Activated B cell treated with CpG ODN at 0.5 μM for 24 hours (primary cell): ENCODE measurements at places on chromosomes 3 and 15.

DNA sequence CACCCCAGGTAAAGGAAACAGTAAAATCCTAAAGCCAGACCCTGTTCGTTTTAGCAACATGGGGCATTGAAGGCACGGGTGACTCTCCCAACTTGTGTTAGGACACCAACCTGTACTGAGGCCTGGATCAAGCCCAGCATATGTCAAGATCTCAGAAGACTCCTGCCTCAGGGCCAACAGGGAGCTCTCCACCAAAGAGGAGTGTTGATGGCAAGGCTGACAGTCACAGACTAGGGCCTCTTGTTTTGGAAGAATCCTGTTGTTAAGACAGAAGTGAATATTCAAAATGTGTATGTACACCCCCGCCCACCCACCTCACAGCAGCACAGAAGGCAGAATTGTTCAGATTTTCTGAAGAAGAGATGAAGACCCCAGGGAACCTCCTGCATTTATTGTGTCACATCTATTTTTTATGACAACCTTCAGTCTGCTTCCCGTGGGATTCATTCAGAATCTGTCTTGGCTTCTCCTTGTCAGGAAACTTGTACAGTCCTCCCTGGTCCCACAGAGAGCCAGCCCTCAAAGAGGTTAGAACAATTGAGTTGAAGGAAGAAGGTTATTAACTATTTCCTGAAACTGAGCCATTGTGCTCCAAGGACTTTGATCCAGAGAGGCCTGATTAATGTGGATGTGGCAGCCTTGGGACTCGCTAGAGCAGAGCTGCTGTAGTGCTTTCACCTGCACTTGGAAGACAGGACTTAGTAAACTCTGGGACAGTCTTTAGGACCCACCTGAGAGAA, 61.7 kb upstream of the PLXNA1 start:
- DNase-seq: no peak

- no peak for DNase-seq
Measured at GRCh38 chr3:24526640-24527212, 32.1 kb upstream of the THRB start.

GRCh38 chr3:178982137-178982536, 89.5 kb downstream of the ZMAT3 start:
- DNase-seq: no peak

- DNase-seq: no peak
Measured at GRCh38 chr3:119911748-119912147, 129.8 kb downstream of the NR1I2 start.

- DNase-seq: no peak
Measured at GRCh38 chr15:88264622-88265021, 8.1 kb upstream of the NTRK3 start.

DNA sequence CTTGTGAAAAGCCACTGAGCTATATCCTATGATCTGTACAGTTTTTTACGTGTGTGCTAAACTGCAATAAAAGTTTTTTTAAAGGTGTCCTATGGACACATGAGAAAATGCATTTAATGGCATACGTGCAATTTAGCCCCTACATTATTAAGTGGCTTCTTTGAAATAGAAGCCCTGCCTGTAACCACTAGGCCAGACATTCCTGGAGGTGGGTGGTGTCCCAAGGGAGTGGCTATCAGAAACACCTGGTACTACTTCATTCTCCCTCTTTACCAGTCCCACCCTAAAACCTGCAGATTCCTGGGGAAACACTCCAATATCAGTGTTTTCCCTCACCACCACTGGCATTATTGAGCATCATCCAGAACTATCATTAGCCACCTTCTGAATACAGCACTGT, 100.0 kb downstream of the OXNAD1 start:
- DNase-seq: no peak

- DNase-seq: no peak
Measured at GRCh38 chr3:57147071-57147470, 18.1 kb downstream of the IL17RD start.

DNA sequence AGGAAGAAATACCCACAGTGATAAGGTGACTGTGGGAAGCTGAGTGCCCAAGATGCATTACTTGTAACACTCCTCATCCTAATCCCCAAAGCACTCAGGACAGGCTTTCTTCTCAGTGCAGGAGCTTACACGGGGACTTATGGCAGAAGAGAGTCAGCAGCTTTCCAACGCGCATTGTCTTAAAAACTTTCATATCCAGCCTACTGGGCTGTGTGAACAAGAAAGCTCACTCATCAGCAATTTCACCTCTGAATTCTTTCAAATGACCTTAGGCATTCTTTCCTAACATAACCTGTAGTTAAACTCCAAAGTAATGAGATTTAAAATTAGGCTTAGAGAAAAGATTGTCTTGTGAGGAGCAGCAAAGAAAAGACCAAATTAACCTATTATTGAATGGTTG, 132.3 kb downstream of the KCNAB1 start:
- no peak for DNase-seq

GRCh38 chr3:71305231-71306206, 278.0 kb downstream of the FOXP1 start:
- DNase-seq: no peak

DNA sequence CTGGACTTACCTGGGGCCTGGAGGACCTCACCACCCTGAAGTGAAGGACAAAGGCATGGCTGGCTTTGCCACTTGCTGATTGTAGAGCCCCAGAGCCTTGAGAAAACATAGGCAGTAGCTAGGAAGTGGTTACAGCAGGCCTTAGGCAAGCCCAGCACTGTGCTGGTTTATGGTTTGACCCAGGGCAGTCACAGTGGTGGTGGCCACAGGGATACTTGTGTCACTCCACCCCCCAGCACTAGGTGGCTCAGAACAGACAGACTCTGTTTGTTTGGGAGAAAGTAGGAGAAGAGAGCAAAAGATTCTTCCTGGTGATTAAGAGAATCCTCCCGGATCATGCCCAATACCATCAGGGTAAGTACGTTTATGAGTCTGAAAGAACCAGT, 13.2 kb upstream of the COL8A1 start:
- DNase-seq: no peak

DNA sequence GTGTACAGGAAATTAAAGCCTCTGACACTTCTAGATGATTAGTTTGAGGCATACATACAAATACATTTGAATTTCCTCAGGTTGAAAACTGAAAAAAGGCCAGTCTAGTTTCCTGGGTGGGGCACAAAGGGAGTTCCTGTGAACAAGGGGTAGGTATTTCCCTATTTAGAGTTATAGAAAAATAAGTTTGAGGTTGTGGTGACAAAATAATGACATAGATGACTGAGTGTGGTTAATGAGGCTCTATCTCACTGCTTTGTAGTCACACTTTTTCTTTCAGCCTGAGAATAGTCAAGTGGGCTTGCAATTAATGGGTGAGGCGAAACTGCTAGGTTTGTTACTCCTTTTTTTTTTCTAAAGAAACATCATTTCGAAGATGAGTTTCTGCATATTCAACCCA, 4.3 kb downstream of the SLCO3A1 start:
- no peak for DNase-seq

DNA sequence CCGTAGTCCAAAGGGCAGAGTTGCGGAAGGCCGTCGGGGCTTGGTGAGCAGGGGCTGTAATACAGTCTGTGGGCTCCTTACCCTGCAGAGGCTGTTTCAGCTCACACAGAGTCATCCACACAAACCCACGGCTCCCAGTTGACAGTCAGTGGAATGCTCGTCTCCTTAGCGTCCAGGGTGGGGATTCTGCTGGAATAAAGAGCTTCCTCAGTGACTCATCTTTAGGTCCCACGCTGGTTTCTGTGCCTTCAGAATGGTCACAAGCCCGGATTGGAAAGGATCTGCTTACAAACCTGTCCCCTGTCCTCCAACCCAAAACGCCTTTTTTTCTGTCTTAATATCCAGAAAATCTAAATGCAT, 201.3 kb upstream of the TPM1 start:
- no peak for DNase-seq

DNA sequence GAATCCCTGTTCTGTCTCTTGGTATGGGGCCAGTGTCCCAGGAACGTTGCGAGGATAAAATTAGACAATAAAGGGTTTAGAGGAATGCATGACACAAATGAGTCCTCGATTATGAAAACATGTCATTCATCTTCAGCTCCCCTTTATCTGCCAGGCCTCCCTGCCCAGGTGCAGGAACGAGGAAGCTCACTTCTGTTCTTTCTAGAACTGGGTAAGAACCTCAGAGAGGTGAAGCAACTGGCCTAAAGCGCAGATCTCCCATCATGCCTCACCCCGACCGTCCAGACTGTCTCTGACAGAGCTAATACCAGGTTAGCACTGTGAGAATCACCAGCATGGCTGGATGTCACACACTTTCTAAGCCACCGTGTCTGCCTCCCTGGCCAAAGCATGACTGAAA, 1.5 kb upstream of the ITIH1 start:
- no peak for DNase-seq

DNA sequence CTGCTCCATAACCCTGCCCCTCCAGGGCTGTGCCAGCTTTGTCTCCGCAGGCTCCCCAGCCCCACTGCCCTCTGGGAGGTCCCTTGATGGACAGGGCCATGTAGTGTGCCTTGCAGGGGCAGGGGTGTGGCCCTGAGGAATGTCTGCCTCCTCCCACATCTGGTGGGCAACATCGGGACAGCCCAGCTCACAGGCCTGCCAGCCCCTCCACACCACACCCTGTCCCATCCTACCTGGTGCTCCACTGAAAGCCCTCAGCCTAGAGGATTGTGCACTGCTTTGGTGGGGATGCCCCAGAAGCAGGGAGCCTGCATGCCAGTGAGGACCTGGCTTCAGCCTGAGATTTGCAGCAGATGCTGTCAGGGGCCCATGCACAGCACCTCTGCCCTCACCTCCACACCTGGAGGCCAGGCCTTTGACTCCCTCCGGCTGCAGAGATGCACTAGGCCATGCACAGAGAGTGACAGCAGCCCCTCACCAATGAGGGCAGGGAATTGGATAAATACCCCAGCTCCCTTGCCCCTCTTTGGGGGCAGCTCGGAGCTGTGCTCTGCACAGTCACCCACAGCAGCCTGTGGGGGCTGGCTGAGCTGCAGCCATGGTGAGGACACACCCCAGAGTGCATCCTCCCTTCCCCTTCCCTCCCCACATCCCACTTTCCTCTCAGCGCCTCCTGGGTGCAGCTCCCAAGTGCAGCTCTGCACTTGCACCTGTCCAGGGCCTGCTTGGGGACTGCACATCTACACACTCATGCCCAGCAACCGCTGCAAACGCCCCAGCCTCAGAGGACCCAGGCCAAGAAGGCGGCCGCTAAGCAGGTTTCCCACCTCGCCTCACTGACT, 2.7 kb downstream of the C3orf22 start:
- DNase-seq: no peak

- no peak for DNase-seq
Measured at GRCh38 chr15:51318382-51319150, 19.8 kb downstream of the CYP19A1 start.

DNA sequence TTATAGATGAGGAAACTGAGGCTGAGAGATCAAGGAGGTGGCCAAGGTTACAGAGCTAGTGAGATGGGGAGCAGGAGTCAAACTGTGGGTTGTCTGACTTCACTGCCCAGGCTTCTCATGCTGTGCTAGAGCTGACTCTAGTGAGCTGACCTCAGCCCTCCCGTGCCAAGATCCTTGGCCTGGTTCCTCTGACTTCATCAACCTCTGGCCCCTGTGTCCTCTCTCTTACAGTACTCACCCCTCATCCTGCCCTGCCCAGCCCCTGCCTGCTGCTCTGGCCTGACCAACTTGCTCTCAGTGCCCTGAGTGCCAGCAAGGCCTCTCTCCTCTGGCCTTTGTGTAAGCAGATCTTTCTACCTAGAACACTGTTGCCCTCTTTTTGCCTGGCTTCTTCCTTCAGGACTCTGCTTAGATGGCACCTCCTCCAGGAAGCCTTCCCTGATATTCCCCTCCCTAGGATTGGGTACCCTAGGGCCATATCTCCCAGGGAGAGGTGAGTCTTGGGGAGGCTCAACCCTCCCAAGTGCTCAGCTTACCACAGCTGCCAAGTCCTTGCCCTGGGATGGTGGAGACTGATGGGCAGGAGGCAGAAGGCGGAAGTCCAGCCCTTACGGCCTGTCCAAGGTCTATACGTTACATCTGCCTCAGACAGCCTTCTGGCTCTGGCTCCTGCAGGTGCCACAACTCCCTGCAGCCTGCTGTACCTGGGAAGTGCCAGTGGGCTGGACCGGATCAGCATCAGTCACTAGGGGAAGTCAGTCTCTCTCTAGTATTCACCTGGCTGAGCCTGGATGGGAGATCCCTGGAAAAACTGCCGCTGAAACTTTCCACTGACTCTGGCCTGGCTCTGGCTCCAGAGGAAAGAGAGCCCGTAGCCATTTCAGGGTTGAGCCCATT, 36.3 kb upstream of the FAM107A start:
- no peak for DNase-seq

- no peak for DNase-seq
Measured at GRCh38 chr3:144181062-144181461, 209.4 kb downstream of the DIPK2A start.

DNA sequence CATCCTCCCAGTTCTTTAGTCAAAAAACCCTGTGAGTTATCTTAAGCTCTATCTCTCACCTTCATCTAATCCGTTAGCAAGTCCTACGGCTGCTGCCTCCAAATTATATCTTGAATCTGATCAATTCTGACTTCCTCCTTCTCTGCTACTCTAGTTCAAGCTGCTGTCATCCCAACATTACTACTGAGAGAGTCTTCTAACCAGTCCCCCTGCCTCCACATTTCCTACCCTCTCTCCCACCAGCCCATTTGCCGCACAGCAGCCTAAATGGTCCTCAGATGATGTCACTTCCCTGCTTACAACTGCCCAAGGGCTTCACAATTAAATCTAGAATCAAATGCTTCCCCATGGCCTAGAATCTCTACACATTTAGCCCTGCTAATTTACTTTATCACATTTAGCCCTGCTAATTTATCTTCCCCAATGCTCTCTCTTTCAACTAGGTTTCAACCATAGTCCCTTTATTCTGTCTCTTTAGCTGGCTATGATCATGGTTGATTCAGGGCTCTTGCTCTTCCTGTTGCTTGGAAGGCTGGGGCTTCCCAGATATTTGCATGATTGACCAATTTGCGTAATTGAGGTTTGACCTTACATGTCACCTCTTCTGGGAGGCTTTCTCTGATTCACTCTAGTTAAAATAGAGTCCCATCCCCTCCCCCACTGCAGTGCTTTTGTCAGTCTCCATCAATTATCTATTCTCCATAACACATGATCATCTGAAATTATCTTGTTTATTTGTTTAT, 11.0 kb upstream of the ARL14 start:
- no peak for DNase-seq

DNA sequence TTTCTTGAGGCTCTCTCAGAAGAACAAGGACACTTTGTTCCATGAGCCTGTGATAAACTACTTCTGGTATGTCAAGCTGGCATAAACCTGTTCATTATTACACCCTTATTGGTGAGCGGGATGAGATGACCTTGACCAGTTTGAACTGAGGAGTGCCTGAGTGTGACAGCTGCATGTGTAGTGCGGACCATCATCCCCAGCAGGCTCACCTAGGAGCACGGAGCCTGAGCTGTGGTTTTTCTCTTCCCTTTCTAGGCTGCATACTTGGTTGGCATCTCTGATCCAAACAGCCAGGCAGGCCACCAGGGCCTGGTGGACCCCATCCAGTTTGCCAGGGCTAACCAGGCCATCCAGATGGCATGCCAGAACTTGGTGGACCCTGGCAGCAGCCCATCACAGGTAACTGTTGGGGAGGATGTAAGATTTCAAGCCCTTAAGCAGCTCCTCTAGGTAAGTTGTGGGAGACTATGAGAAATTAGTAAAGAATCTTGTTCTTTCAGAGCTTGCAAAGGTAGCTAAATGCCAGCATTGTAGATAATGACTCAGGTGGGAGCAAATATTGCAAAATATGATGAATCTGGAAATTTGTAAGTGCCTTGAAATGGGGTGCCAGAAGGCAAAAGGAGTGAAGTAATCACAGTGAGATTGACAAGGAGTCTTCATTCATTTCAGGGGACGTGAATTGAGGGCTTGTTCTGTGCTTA, 288.9 kb upstream of the TPM1 start:
- DNase-seq: no peak
